ENCODE measurements at places on chromosomes 1 and 21. TPM values are rescaled to one million over a fixed set of nuclear protein-coding genes. Genes with fewer than 3 reads are reported as not detected.
A peak's percentile ranks its signal among the peaks of the same experiment; 100 is the strongest.

DNA sequence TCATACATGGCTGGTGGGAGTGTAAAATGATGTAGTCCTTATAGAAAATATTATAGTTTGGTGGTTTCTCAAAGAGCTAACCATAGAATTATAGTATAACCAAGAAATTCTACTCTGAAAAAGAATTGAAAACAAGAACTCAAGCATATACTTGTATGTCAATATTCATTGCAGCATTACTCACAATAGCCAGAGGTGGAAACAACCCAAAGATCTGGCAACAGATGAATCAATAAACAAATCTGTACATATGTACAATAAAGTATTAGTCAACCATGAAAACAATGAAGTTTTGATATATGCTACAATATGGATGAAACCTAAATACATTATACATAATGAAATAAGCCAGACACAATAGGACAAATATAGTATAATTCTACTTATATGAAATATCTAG, 29.7 kb downstream of the XCL1 start:
- DNase-seq, result no peak

FABP3 gene
- total RNA-seq, result 54.8 TPM

DNA sequence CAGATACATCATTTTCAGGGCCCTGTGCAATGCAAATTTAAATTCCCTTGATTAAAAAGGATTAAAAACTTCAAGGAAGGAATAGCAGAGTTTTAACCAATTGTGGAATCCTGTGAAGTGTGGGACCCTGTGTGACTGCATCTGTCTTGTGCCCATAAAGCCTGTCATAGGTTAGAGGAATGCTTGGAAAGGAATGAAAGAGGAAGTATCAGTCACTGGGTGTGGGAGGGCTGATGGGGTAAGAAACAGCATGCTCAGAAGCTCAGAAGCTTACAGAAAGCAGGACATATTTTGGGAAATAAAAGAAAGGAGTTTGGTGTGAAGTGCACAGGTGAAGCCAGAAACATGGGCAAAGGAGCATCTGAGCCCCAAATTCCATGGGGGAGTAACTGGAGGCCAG, 150.8 kb upstream of the ETV3 start:
- no peak for DNase-seq

LINGO4 gene
- total RNA-seq, result not detected

DNA sequence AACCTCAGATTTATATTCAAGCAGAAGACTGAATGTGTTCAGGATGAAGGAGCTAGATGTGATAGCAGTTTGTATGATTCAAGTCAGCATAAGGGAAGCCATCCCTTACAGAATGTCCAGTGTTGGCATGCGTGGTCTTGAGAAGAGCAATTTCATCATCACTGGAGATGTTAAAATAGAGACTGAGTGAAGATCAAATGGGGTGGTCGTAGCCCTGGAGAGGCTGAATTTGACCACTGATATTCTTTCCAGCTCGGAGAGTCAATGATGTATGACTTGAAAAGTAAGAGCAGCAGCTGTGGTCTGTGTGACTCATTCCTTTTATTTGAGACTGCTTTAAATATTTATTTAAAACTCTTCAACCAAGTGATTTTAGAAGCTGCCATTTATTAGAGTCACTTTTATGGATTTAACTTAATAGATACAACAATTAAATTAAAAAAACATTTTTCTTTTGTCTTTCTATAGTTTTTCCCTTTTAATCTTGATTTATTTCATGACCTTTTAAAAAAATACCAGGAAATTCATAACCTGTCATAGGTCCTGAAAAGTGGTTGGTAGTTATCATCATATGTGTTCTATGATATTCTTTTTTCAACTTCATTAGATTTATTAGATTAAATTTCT, 15.5 kb downstream of the FMN2 start:
- DNase-seq, result peak; percentile 42

- no peak for DNase-seq
Measured at GRCh38 chr1:18191481-18192155, 84.0 kb downstream of the IGSF21 start.

- peak; percentile 40 for DNase-seq
Measured at GRCh38 chr1:76023669-76024435, 50.7 kb upstream of the ST6GALNAC3 start.

FOXO6 gene
- not detected for total RNA-seq

- no peak for DNase-seq
Measured at GRCh38 chr1:77639557-77640069, 42.8 kb downstream of the ZZZ3 start.

- DNase-seq, result no peak
Measured at GRCh38 chr1:201281573-201281972, 1.7 kb upstream of the PKP1 start.

GRCh38 chr1:159587461-159587951, at the start of gene APCS:
APCS (plus strand) TSS chr1:159587826; CDS start chr1:159587922, 96 bp downstream.
- DNase-seq, result no peak

MASP2 gene
- total RNA-seq, result not detected

GRCh38 chr1:50279622-50280330, 143.5 kb downstream of the DMRTA2 start:
- peak; percentile 4 for DNase-seq

GRCh38 chr1:14778898-14779865, 180.7 kb downstream of the KAZN start:
- DNase-seq, result peak; percentile 4

- no peak for DNase-seq
Measured at GRCh38 chr1:88104236-88104635, 579.8 kb upstream of the PKN2 start.

- DNase-seq, result no peak
Measured at GRCh38 chr1:168609741-168610510, 33.5 kb downstream of the XCL1 start.

DNA sequence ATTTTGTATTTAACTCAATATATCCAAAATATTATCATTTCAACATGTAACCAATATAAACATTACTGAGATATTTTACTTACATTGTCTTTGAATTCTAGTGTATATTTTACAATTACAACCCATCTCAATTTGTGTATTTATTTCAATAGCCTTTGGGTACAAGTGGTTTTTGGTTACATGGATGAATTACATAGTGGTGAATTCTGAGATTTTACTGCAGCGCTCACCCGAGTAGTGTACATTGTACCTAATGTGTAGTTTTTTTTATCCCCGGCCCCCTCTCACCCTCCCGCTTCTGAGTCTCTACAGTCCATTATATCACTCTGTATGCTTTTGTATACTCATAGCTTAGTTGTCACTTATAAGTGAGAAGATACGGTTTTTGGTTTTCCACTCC, 117.0 kb upstream of the GALNT2 start:
- no peak for DNase-seq

DNA sequence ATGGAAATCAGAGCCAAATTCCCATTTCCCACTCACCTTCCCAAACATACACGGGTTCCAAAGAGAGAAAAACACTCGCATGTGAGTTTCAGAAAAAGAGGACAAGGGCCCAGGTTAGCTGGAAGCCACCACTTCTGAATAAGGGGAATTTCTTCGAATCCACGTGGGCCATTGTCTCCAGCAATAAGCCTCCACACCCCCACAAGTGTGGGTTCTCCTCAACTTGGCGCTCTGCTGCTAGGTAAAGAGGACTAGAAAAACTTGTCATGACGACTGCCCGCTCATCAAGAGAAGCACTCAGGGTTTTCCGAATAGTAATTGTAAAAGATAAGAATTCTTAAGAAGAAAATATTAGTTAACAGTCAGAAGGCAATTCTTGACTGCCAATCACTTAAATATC, 30.6 kb downstream of the PRDM15 start:
- DNase-seq, result no peak

- DNase-seq, result peak; percentile 30
Measured at GRCh38 chr1:86795316-86795715, 90.9 kb downstream of the SH3GLB1 start.

DNA sequence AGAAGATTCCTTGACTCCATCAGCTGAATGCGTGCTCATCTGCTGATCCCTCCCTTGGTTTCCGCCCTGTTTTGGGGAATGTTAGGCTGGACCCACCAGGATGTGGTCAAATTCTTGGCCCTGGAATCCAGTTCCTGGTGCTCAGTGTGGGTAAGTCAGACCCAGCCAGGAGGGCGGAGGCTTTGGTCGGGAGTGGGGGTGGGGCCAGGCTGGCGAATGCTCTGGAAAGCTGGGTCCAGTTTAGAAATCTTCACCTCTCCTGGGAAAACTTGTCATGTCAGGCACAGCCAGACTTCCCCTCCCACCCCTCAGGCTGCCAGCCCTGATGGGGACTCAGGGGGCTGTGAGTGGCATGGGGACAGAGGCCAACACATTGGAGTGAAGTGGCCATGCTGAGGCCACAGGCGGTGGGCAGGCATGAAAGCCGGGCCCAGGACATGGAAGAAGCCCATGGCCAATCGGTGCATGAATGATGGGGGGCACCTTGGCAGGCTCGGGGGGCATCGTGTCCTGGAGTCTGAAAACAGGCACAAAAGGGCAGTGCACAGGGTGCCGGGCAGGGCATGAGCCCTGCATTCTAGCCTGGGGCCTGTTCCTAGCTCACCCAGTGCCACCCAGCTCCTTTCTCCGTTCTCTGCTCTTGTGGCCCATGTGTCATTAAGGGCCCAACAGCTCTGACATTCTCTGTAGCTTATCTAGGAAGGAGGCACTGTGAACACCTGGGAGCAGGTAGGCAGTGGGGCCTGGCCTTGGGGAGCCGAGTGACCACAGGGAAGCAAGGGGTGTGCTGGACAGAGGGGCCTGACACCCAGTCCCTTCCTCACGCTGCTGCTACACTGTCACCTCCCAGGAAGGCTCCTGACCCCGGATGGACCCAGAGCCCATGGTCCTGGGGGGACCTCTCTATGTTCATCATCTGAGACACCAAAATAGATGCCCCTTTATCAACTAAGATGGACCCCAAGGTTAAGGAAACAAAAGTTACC, 14.6 kb upstream of the PADI1 start:
- peak; percentile 97 for DNase-seq

DNA sequence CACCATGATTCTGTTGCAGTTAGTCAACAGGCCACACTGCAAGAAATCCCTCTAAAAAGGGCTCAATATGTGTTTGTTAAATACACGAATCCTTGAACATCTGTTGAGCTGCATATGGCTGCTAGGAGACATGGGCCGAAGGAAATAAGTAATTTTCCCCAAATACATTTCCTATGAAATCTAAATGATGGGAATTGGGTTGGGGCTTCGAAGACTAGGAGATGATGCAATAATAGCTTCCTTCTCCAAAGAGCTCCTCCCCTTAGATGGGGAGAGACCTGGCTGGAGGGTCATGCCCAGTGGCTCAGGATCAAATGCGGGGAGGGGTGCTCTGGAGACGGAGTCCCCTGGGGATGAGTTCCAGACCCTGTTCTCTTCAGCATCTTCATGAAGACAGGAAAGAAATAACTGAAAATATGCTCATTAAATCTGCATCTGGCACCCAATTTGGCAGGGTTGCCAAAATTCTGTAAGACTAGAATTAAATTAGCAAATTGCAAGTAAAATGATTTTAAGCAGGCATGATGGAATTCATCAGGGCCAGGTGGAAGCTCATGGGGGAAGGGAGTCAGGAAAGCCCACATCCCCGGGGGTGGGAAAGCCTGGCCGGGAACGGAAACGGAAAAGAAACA, 165.0 kb upstream of the EDN2 start:
- no peak for DNase-seq

ZNF683 gene
- not detected for total RNA-seq

DNA sequence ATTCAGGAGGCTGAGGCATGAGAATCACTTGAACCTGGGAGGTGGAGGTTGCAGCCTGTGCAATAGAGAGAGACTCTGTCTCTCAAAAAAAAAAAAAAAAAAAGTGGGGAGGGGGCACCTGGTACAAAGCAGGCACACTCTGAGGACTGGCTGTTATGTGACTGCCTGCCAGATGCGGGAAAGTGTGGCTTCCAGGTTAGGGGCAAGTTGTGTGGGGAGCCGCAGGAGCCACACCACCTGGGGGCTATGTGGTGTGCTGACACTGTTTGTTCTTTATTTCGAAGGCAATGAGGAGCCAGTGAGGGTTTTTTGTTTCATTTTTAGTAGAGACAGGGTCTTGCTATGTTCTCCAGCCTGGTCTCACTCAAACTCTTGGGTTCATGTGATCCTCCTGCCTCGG, 5.7 kb downstream of the THEMIS2 start:
- DNase-seq, result no peak

GRCh38 chr1:152394151-152394550, 19.9 kb downstream of the CRNN start:
- no peak for DNase-seq

TMEM51 gene
- total RNA-seq, result 18.6 TPM

KCNJ9 gene
- not detected for total RNA-seq

DNA sequence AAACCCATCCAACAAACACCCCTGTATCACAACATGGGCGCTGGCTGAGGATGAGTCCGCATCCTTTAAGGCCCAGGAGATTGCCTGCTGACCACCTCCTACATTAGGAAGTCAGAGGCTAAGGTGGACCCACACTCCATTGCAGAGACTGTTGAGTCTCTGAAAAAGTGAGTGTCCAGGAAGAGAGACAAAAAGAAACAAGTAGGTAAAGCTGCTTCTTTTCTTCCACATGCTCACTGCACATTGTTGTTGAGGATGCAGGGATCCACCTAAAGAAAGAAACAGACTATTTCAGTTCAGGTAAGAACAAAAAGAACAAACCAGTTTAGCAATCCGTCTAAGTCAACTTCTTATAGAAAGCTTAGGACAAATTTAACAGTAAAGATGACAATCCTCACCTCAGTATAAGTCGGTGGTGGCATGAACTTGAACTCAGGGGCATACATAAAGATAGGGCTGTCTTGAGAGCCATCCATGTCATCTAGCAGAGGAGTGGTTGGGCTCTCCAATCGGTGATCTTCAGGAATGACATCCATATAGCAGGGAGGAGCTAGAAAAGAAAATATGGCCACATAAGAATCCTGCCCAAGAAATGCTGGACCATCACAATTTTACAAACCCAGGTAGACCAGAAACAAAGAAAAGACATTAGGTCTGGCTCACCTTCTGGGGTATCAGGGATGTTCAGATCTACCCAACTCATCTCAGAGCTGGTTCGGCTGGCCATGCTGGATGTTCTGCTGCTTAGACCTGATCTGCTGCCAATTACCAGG, 2.6 kb downstream of the TXNIP start:
- DNase-seq, result no peak

DNA sequence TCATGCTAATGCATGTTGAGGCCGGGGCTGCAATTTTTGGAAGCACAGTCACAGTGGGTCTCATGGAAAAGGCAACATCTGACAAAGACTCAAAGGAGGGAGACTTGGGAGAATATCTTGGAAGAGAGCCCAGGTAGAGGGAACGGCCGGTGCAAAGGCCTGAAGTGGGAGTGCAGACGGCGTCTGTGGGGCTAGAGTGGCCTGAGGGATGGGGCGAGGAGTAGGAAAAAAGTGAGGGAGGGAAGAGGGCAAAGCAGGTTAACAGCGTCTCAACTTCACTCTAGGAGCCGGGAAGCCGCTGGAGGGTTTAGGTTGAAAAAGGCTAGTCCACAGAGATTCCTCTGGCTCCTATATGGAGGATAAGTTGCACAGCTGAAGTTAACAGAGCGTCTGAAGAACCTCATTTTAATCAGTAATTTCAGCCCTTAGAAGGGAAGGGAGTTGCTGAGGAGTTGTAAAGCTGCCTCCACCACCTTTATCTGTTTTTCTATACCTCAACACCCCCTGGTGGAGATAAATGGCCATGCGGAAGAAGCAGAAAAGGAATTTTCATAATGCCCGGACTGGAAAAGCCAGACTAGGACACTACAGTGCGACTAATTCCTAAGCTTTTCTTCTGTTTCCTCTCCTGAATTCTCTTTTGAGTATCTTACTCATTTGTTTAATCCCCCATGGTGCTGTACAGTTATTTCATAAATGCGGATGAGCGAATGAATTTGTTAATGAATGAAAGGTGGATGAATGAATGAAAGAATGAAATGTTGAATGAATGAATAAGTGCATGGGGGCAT, 78.7 kb upstream of the ZNF281 start:
- peak; percentile 85 for DNase-seq

S100A4 gene
- 165 TPM for total RNA-seq

- peak; percentile 70 for DNase-seq
Measured at GRCh38 chr1:246417152-246417812, 89.8 kb downstream of the SMYD3 start.

C1QA gene
- total RNA-seq, result not detected

PLA2G2C gene
- total RNA-seq, result not detected
